ENCODE measurements at places on chromosomes 5 and 9. TPM values are rescaled to one million over a fixed set of nuclear protein-coding genes. Genes with fewer than 3 reads are reported as not detected.

Gene PKD2L2
- not detected for total RNA-seq

Gene GLDC
- total RNA-seq = 4.0 TPM

Gene TNFSF8
- 0.15 TPM for total RNA-seq

GRCh38 chr5:151047814-151048425, 27.5 kb downstream of the GPX3 start:
- DNase-seq = no peak

Gene OLFML2A
- 44.5 TPM for total RNA-seq

Gene SHC3
- total RNA-seq = 1.7 TPM

GRCh38 chr9:122897969-122898368, 7.2 kb downstream of the RC3H2 start:
- DNase-seq = no peak

GRCh38 chr9:13432904-13433303, 153.4 kb upstream of the MPDZ start:
- no peak for DNase-seq

- DNase-seq = no peak
Measured at GRCh38 chr9:109043578-109043977, 30.3 kb upstream of the CTNNAL1 start.

- no peak for DNase-seq
Measured at GRCh38 chr5:90368454-90369246, 40.9 kb downstream of the CETN3 start.

DNA sequence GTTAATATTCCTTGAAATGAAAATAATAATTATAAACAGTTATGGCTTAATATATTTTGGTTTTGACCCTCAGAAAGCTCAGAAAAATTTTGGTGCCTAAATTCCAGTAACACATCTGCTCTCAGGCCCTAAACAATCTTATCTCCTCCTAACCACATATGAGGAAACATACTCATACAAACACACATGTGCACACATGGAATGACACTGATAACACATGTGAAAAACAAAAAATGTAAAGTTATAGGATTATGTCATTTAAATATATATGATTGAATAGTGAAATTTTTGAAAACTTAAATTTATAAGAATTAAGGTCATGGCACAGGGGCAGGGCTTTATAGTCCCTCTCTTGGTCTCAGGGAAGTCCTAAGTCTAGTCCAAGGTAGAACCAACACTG, 127.2 kb upstream of the TRPC7 start:
- no peak for DNase-seq

Gene POLR3G
- total RNA-seq = 23.4 TPM

Gene DOCK8
- total RNA-seq = 1.4 TPM

Data from Panc1 (cell line).